ENCODE measurements at places on chromosomes 13 and 19.

- peak; percentile 31 for DNase-seq
Measured at GRCh38 chr19:8578642-8579265, 1.5 kb upstream of the MYO1F start.

GRCh38 chr13:98214008-98214643, 37.1 kb upstream of the RNF113B start:
- DNase-seq: no peak

- no peak for DNase-seq
Measured at GRCh38 chr19:51571599-51571998, 516 bp downstream of the ZNF175 start.

GRCh38 chr13:99355267-99356011, 48.2 kb upstream of the GPR183 start:
- no peak for DNase-seq

DNA sequence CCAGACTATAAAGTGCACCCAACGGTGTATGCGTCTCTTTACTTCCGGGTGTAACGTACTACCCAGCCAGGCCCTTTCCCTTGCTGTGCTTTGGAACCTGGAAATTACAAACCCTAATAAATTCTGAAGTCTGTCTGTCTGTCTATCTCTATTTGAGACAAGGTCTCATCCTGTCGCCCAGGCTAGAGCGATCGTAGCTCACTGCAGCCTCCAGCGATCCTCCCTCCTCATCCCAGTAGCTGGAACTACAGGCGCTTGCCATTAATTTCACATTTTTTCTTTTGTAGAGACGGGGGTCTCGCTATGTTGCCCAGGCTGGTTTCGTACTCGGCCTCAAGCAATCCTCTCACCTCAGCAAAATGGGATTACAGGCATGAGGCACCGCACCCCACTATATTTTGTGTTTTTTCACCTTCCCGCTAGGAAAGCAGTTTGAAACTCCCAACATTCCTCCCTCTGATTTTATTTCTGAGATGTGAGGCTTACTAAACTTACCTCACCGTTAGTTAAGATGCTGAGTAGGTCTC, 469 bp upstream of the RNF6 start:
- DNase-seq: no peak

DNA sequence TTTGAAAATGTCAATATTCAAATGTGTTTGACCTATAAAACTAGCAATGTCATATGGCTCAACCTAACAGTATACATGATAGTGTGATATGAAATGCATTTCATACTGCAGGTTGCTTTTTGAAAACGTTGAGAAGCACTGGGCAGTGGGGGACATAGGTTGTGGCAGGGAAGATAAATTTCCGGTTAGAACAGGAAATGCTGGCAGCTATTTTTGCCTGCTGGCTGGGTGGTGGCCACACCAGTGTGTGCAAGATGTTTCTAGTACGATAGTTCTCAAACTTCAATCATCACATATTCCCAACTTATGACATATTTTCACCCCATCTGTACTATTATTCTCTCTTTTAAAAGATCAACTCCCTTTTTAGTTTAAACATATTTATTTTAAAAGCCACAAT, 17.2 kb downstream of the FXYD5 start:
- DNase-seq: no peak

GRCh38 chr19:44002566-44003460, at the start of gene ZNF230:
Gene ZNF230, plus strand, starts transcription at chr19:44002957. Its CDS starts 4,122 bp downstream, at chr19:44007079.
- peak; percentile 49 for DNase-seq

- DNase-seq: no peak
Measured at GRCh38 chr19:19352823-19353222, 32.2 kb downstream of the MAU2 start.

GRCh38 chr19:51026554-51026831, at the start of gene KLK11:
Gene KLK11, minus strand, starts transcription at chr19:51026616. Its CDS starts 985 bp downstream, at chr19:51025631.
- DNase-seq: no peak

- DNase-seq: no peak
Measured at GRCh38 chr19:17095141-17095919, 19.8 kb downstream of the MYO9B start.

- no peak for DNase-seq
Measured at GRCh38 chr13:51770160-51770559, 33.8 kb downstream of the DHRS12 start.

DNA sequence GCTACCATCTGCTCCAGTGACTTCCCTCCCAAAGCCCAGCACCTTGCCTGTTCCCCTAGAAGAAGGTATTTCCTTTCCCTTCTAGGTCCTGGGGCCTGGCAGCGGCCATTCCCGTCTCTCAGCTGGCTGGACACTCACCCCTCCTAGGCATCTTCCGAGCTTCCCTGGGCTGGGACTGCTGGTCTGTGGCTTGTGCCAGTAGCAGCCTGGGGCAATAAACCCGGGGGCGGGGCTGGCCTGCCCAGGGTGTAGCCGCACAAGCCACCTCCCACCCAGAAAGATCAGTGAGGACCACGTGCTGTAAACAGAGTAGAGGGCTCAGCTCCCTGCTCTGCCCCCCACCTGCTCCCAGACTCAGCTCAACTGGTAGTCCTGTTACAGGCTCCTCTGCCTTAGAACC, 15.0 kb downstream of the LIPE start:
- DNase-seq: no peak

- DNase-seq: no peak
Measured at GRCh38 chr13:31797154-31797775, 57.9 kb downstream of the RXFP2 start.
